Inflammatory macrophage (primary cell): ENCODE measurements at places on chromosomes 16 and 17.

GRCh38 chr17:29593591-29594518 lies 923 bp downstream of the ANKRD13B start:
- DNase-seq = no peak

DNA sequence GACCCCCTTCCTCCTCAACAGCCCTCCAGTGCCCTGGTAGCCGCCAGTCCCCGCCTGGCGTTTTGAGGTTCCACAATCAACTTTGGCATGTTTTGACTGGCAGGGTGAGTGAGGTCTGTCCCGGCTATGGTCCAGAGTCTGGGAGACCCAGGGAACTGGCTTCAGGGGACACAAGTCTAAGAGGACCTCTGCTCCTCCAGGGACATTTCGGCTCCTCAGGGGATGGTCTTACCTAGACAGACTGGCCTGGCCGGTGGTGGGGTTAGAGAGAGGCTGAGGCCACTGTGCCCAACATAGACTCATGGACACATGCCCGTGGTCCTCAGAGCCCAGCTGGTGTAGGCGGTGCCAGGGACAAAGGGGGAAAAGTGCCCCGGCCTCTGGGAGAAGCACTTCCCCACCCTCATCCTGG lies 2.2 kb downstream of the TMC8 start:
- DNase-seq = no peak

DNA sequence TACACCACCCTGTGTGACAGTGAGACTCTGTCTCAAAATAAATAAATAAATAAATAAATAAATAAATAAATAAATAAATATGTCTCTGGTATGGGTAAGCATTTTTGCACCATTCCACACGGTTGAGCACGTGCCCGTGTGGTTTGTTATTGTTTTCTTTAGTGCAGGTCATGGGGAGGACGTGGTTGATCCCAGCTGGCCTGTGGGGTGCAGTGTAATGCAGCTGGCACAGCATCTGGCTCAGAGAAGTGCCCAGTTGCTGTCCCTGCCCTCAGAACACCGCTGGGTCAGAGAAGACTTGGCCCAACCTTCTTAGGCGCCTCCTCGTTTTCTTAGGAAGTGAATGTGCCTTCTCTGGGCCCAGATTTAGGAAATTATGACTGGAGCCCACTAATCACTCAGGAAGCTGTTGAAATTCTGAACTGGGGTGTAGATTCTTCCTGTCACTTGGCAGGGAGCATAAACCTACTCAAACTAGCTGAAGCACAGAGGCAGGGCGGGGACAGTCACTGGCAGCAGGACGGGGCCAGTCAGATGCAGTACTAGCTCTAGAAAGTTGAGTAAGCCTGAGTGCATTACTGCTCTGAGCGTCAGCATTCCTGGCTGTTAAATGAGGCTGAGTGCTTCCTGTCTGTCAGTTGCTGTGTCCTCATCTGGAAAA lies 85.9 kb downstream of the SNX29 start:
- peak; percentile 94 for DNase-seq

DNA sequence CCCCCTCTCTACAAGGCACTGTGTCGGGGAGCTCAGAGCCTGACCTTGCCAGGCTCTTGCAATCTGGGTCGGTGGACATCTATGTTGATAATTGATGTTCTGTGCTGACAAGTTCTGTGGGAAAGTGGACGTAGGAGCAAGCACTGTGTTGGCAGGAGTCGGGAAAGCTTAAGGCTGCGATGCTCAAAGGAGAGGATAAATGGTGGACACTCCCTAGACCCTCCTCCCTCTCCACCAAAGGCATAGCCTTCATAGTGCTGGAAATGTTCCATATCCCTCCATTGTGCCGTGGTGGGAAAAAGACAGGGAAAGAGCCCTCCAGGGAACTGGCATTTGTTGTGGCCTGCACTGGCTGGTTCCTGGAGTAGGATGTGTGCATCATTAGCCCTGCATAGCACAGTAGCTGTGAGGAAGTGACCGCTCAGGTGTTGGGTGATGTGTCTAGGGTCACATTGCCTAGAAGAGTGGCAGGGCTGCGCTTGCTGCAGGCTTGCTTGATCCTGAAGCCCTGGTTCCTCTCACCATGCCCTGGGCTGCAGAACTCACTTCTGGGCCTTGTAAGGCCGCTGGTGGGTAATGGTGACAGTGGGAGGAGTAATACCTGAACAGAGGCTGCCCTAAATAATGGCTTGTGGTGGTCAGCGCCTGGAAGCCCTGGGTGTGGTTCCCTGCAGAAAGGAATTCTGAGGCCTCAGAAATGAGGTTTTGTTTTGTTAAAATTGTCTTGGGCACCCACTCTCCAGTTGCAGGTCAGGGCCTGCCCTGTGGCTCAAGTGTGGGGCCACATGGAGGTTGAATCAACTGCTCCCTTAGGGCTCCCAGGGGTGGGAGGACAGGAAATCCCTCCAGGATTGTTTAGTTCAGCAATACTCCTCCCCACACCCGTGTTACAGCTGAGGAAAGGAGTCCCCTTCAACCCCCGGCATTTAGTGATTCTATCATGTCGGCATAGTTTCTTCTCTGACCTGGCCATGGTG lies 62.6 kb downstream of the KSR1 start:
- no peak for DNase-seq

DNA sequence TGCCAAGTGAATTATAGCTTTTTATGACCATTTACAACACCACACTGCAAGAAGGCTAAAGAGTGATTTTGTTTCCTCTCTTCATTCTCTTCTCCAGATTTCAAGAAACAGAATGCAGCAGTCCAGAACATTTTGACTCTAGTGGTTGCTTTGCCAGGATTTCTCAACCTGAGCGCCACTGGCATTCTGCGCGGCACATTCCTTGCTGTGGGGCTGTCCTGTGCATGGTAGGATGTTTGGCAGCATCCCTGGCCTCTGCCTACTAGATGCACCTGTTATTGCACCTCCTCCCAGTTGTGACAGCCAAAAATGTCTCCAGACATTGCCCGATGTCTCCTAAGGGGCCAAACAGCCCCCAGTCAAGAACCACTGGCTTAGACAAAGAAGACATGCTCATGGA lies 25.7 kb upstream of the SLC39A11 start:
- DNase-seq = no peak

GRCh38 chr17:31553506-31553905 lies 162.0 kb downstream of the RAB11FIP4 start:
- no peak for DNase-seq

- DNase-seq = no peak
Observed at GRCh38 chr17:42429726-42430447, 6.8 kb upstream of the CAVIN1 start.

DNA sequence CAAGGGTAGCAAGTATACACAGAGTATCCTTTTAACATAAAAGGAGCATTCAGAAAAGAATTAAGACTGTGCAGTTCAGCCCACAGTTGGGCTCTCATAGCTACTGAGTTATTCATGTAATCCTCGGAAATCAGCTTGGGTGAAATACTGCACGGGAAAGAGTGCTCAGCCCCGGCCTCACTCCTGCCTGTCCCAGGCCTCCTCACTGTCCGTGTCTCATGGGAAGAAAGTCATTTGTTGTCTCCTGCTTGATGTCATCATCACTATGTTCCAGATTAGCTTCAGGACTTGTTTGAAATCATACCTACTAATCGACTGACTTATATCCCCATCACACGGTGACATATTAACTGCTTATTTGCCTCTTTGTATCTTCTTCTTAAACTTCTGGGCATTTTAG lies 223.3 kb upstream of the CHMP6 start:
- DNase-seq = no peak
